ENCODE measurements at places on chromosomes 16 and 17.

GRCh38 chr16:9446471-9447194, 355.2 kb downstream of the HAPSTR1 start:
- DNase-seq = no peak

- peak; percentile 40 for DNase-seq
Measured at GRCh38 chr16:78235168-78235800, 135.8 kb downstream of the WWOX start.

GRCh38 chr17:14621826-14622614, 321.1 kb downstream of the HS3ST3B1 start:
- DNase-seq = no peak

- no peak for DNase-seq
Measured at GRCh38 chr17:80942423-80943345, 49.0 kb upstream of the CHMP6 start.

DNA sequence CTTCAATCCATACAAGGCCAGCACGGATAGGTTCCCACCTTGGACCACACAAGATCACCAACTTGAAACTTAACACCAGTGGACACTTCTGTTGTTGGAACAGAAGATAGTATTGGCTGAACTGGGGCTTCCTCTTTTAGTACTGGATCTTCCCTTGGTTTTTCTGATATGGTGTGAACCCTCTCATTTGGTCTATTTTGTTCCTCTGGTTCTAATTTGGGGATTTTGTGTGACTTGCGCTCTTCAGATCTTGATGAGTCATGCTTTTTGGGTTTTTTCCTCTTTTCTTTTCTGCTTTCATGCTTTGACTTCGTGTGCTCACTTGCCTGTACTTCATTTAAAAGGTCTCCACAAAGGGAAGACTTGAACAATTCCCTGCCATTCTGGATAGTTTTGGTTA, 39.0 kb downstream of the SOST start:
- DNase-seq = no peak

- DNase-seq = no peak
Measured at GRCh38 chr17:5234645-5235576, at the start of gene SCIMP. SCIMP (minus strand) TSS chr17:5234860; CDS start chr17:5234755, 105 bp downstream.

- DNase-seq = no peak
Measured at GRCh38 chr17:77189148-77189547, 48.4 kb downstream of the SEC14L1 start.

DNA sequence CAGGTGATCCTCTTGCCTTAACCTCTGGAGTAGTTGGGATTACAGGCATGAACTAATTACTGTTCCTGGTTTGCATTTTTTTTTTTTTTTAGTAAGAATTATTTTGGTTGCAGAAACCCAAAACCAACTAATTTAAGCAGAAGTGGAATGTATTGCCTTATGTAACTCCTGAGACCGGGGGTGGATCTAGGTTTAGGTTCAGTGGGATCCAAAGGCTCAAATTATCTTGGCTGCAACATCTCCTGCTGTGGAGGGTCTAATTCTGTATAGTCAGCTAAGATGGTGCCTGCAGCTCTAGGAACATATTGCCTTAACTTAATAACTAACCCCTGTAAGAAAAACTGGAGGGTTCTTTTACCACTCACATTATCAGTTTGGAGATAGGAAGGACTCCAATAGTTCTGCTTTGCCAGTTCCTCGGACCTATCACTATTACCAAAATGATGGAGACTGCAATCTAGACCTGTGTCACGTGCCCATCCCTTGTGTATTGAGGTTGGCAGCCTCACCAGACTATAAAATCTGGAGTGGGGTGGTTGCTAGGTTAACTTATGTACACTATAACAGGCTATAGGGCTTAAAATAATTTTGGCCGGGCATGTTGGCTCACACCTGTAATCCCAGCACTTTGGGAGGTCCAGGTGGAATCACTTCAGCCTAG, 8.5 kb downstream of the SNTB2 start:
- DNase-seq = no peak

- no peak for DNase-seq
Measured at GRCh38 chr16:27980076-27980775, 83.3 kb downstream of the GSG1L start.

DNA sequence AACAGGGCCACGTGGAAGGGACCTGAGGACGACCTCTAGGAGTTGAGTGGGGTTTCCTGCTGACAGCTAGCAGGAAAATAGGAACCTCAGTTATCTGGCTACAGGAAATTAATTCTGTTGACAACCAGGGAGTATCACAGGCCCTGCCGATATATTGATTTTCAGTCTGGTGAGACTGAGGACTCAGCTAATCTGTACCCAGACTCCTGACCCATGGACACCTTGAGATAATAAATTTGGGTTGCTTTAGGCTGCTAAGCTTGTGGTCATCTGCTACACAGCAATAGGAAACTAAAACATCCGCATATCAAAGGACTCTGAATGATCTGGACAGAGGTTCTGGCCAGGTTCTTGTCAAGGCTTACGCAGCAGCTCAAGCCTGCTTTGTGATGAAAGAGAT, 80.8 kb upstream of the CNEP1R1 start:
- no peak for DNase-seq
